ENCODE measurements at places on chromosomes 4 and X. TPM values are rescaled to one million over a fixed set of nuclear protein-coding genes. Genes with fewer than 3 reads are reported as not detected.
A peak's percentile ranks its signal among the peaks of the same experiment; 100 is the strongest.

DNA sequence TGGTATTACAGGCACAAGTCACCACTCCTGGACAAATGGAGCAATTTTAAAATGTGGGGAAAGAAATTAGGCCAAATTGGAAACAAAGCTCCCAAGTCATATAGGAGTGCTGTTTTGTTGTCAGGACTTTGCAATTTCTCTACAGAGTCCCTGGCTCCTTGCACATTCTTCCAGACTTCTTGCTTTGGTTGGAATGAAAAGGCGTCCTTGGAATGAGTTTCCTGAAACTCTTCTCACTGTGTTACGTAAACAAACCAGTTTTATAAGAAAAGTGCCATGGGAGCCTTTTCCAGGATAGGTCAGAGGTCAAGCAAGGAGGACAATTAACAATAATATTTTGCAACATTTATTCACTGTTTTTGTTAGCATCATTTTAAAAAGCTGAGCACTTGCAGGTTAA, 32.4 kb upstream of the KIT start:
- DNase-seq: no peak

GRCh38 chr4:40672528-40673522, 43.2 kb upstream of the RBM47 start:
- DNase-seq: peak; percentile 38

GRCh38 chr4:183691006-183691405, 31.9 kb downstream of the TRAPPC11 start:
- DNase-seq: no peak

GRCh38 chrX:49992853-49993252, 70.5 kb downstream of the CLCN5 start:
- DNase-seq: no peak

GRCh38 chr4:8648816-8649630, 56.5 kb downstream of the CPZ start:
- DNase-seq: no peak

GRCh38 chr4:2009651-2010233, 968 bp upstream of the NELFA start:
- peak; percentile 77 for DNase-seq

DNA sequence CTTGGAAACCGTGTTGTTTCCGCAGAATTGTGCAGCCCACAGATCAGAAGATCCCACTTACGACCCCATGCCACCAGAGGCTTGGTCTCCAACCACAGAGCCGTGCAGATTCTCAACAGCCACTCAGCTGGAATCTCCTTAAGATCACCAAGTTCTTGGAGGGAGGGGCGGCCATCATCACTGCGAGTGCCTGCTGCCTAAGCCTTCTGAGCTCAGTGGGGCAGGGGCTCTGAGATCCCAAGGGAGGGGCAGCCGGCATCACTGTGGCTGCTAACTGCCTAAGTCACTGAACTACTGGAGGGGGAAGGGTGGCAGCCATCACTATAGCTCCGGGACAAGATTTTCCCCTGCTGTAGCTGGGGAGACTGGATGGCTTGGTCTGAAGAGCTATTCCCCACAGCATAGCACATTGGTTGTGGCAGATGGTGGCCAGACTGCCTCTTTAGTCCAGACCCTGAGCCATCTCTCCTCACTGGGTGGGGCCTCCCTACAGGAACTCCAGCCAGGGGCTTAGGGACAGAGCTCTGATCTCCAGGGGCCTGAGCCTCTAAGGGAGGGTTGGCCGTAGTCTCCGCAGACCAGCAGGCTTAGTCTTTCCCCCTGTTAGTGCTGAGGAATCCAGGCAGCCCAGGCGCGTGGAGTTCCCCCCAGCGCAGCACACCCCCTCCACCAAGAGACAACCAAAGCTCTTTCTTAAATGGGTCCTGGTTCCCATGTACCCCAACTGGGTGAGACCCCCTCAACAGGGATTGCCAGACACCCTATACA, 1483.9 kb downstream of the ADGRL3 start:
- DNase-seq: no peak

GRCh38 chr4:7037425-7037824, 5.7 kb upstream of the TADA2B start:
- DNase-seq: no peak

DNA sequence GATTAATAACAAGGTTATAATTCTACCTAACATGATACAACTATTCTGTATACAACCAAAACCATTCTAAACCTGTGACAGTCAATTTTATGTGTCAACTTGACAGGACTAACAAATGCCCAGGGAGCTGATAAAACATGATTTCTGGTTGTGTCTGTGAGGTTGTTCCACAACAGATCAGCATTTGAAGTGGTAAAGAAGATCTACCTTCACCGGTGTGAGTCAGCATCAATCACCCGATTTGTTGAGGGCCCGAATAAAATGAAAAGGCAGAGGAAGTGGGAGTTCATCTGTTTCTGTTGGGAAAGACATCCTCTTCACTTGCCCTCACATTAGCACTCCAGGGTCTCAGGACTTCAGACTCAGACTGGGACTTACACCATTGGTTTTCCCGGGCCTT, 187.9 kb downstream of the MAB21L2 start:
- DNase-seq: peak; percentile 3

- DNase-seq: no peak
Measured at GRCh38 chrX:4588893-4589292, 875.4 kb upstream of the PRKX start.

DNA sequence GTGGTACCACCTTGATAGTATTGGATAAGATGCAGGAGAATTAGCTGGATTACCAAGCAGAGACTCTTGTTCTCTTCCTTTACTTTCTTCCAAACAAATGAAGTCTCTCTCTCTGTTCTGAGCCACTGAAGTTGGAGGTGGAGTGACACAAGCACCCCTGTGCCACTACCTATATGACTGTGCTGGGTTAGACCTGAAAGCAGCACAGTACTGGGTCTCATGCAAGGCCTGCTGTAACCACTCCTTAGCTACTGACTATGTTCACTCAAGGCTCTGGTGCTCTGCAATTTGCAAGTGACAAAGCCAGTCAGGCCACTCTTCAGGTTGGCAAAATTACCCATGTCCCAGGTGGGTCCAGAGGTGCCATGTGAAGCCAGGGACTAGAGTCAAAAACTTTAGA, 389.6 kb upstream of the MAOA start:
- no peak for DNase-seq

- no peak for DNase-seq
Measured at GRCh38 chr4:122588453-122589238, 32.2 kb downstream of the IL21 start.

DNA sequence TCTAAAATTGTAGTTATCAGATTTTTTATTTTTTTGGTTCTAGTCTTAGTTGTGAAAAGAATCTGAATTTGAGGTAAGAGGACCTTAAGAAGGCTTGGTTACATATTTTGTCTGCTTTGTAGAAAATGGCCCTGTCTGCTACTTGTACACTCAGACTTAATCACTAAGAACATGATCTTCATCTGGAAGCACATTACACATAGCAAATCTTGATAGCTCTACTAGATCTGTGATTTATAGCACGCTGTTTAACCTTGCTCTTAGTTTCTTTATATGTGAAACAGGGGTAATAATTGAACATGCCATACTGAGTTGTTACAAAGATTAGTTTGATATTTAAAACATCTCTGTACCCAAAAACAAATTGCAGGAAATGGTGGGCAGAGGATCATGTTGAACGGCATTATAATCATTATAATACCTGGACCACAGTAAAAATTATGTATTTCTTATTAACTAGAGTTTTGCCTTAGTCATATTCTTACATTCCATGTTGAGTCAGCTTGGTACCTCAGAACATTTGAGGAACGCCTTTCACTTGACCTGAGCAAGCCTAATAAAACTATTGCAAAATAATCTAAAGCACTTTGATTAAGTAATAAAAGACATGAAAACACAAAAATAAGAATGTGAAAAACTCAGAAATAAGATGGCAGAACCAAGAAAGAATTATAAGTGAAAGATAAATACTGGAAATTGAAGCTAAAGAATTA, 738.0 kb upstream of the AADAT start:
- no peak for DNase-seq

DNA sequence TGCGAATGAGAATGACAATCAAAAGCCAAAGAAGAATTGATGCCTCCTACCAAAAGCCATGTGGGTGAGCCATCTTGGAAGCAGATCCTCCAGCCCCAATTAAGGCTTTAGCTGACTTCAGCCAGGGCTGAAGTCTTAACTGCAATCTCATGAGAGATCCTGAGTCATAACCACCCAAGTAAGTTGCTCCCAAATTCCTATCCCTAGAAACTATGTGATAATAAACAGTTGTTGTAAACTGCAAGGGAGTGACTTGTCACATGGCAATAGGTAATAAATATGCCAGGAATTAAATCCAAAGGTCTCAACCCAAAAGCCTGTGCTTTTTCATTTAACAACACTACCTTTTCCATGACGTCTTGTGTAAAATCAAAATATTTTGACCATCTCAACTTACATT, 154.2 kb upstream of the TBL1X start:
- no peak for DNase-seq

DNA sequence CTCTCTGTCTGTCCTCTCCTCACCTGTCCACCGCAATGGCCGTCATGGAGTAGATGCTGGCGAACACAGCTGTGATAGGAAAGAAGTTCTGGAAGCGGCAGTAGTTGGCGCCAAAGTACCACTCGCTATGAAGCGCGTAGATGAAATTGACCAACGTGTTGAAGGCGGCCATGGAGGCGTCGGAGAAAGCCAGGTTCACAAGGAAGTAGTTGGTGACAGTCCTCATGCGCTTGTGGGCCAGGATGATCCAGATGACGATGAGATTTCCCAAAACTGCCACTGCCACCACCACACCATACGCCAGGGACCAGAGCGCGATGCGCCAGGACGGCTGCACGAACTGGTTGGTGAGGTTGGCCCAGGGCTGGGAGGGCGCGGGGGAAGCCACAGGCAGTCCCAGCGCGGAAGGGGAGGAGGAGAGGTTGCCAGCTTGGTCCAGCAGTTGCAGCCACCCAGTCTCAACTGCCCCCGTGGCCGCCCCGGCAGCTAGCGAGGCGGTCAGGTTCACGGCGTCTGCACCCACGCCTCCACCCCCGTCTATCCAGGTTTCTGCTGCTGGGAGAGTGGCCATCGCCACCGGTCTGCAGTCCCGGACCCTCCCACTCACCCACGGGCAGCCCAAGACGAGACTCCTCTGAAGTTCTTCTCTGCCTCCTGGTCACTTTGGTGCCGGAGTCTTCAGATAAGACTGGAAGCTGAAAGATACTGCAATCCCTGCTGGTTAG, 518 bp downstream of the TACR3 start:
- DNase-seq: no peak

DNA sequence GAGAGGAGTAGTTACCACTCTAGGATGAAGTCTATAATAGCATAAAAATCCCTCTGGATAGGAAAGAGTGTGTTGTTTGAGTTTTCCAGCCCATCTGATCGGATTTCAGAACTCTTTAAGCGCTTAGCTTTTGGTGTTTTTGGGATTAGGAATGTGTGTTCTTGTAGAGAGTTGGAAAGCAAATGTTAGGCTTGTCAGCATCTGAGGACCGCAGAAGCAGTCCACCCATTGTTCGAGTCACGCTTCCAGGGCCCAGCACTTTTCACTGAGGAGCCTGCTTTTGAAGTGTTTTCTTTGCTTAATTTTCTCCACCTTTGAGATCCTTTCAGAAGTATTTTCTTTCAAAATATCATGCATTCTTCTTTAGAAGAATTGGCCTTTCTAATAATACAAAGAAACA, 306.2 kb downstream of the TENM3 start:
- no peak for DNase-seq

GRCh38 chrX:47143894-47144625, 442 bp downstream of the NDUFB11 start:
- peak; percentile 47 for DNase-seq

GRCh38 chrX:675955-676295, 45.3 kb downstream of the SHOX start:
- DNase-seq: no peak

DNA sequence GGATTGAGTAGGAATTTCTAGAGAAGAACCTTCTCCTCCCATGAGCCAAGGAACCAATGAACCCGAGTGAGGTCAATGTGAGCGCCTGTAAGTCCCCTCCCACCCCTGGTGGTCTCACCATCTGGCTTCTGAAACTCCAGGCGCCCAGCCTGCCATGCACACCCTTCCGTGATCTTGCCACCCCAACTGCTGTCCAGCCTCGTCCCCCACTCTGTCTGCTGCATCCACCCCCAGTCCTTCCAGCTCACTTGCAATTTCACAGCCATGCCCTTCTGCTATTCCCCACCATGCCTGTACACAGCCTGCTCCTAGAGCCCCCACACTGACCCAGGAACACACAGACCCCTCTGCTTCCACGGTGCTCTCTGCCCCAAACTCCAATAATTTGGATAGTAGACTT, 323.7 kb downstream of the STK32B start:
- no peak for DNase-seq

DNA sequence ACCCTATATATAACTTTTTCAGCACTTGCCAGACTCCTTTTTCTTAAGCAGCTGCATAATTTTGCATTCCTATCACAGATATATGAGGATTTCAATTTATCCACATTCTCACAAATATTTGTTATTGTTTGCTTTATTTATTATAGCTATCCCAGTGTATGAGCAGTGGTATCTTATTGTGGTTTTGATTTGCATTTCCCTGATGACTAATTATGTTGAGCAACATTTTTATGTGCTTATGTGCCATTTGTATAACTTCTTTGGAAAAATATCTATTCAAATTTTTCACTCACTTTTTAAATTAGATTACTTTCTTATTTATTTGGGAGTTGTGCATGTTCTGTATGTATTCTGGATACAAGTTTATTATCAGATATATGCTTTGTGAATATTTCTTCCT, 361.9 kb downstream of the KCTD8 start:
- DNase-seq: no peak

DNA sequence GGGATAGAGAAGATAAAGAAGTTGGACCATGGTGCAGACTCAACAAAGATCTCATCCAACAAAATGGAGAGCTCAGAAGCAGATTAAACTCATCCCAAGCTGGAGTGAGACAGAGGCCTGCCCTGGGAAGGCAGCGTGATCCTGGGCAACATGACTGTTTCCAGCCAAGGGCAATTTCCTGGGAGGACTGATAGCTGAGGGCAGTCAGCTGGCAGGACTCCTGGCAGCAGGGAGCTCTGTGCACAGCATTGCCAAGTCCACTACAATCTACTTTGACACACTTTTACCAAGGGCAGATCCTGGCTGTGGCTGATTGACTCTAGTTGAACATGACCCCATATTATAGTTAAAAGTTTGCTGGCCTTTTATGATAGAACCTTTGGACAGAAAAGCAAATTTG, 357.3 kb upstream of the RASGEF1B start:
- DNase-seq: no peak

DNA sequence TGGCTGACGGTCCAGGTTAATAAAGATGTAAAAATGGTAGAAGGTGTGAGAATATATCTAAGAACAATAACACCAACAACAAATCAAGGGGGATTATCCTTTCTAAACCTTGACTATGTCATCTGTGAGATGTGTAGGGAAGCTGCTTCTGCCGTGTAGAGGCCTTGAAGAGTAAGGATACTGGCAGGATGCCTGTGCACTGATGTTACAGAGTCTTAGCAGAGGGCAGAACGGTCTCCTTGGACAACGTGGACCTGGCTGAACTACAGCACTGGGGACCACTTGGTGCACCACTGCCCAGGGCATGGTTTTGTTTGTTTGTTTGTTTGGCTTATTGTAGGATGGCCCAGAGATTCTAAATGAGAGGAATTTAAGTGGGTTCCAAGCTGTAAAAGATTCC, 33.5 kb downstream of the GPAT3 start:
- DNase-seq: no peak

The ZNF157 gene
- total RNA-seq: not detected

The PITX2 gene
- total RNA-seq: under 0.01 TPM

The LRP2BP gene
- 0.79 TPM for total RNA-seq

The SYTL5 gene
- total RNA-seq: under 0.01 TPM
